Motor neuron (in vitro differentiated cells): ENCODE measurements at places on chromosomes 7 and 10. TPM values are rescaled to one million over a fixed set of nuclear protein-coding genes. Genes with fewer than 3 reads are reported as not detected.

DNA sequence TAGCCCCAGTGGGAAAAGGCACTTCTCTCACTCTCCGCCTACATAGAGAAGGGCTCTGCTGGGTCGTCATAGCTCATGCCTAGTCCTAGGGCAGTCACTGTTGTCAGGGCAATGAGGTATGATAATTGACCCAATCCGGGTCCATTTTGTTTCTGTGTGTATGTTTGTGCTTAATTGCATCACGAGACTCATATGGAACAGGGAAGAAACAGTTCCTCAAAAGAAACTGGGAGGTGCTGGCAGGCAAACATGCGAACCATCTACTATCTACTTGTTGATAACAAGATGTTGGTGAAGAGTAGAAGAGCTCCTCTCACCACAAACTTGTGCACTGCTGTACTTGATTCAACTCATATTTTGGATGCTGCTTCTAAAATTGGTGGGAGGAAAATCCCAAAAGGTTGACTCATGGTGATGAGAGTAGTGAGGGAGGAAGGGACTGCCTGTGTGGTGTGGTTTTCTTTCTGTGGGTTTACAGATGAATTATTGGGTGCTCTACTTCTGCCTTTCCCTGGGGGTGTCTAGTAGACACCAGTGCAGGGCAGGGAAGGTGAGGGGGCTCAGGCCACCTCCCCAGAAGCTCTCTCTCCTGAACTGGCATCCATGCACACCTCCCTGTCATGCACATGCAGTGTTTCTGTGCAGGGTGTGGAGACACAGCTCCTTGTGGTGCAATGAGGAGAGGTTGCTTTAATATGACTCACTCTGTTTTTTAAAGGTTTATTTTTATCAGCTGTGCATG lies 29.4 kb downstream of the LSMEM1 start:
- ATAC-seq = peak; percentile 76

DNA sequence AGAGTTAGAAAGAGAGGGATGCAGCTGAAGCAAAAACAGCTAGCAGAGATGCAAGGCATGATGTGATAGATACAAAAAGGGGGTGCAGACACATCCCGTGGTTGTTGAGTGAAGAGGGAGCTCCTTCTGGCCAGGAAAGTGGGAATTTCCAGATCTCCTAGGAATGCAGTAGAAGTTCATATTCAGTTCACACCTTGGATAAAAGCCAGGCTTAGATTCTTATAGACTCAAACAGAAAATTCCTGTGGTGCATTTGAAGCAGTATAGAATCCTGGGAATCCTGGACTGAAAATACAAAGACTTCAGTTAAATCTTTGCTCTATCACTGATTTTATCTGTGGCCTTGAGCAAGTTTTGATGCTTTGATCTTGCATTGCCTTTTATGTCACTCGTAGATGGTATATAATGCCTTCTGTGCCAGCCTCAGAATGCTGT lies 33.9 kb downstream of the SGPL1 start:
- no peak for ATAC-seq

- ATAC-seq = no peak
Observed at GRCh38 chr7:157434701-157435100, 97.9 kb downstream of the DNAJB6 start.

DNA sequence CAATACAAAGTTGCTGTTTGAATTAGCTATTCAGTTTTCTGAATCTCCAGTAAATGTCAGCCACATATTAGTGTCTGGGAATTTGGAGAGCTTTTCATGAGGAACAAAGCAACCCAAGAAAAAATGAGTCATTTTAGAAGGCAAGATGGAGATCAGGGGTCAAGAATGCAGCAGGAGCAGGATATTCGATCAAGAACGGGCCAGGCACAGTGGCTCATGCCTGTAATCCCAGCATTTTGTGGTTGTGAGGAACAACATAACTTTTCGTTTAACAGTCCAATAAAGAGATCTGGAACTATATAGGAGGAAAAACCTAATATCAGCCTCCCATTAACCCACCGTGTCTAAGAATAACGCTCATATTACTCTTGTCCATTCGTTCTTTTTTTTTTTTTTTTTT lies 600.5 kb downstream of the MAGI2 start:
- ATAC-seq = no peak

DNA sequence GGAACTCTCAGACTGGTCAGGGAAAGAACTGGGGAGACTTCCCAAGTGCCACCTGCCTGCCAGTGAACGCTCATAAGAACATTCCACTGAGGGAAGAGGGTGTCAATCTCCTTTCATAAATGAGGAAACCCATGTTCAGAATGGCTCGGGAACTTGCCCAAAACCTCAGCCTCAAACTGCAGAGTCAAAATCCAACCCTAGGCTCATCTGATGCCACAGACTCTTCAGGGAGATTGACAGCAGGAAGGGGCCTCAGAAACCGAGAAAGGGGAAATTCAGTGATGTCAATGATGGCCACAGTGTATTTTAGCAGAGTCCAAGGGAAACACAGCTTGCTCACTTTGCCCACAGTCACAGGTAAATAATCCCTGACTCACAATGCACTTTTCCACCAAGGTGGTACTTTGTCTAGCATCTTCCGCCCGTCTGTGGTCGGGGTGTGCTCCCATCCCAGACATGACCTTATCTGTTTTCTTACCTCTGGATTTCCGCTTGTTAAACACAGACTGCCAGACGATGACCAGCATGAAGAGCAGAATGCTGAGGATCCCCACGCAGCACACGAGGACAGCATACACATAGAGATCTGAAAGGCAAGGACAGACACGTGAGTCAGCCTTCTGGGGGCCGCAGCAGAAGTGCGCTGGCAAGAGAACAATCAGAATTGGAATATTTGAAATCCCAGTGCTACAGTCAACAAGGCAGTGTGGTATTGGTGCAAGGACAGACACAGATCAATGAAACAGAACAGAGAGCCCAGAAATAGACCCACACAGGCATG lies 38.4 kb downstream of the VSTM4 start:
- peak; percentile 67 for ATAC-seq

GRCh38 chr7:42694894-42695507 lies 216.9 kb downstream of the C7orf25 start:
- ATAC-seq = no peak

DNA sequence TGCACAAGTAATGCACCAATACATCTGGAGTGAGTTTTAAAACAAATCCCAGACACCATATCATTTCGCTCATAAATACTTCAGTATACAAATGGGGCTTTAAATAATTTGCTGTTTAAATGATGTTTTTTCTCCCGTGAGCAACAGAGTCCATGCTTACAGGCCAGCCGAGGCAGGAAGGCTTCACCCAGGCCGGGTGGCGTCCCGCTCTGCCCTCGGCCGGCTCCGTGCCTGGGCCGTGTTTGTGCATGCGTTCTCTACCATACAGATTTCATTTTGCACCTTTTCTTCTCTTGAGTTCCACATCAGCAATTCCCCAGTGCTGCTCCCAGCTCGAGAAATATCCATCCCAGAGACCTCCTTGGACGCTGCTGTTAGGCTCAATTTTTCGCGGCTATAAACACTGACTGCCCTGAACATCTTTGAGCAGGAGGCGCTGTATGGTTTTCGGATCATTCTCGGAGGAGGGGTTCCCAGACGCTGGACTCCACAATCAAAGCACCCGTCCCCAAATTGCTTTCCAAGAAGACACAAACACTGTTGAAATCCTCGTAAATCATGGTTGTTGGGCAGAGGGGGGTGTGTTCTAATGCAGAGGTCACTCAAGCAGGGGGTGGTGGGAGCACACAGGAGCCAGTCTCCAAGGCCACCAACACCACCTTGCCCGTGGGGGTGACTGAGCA lies 91.6 kb downstream of the MICALL2 start:
- no peak for ATAC-seq

DNA sequence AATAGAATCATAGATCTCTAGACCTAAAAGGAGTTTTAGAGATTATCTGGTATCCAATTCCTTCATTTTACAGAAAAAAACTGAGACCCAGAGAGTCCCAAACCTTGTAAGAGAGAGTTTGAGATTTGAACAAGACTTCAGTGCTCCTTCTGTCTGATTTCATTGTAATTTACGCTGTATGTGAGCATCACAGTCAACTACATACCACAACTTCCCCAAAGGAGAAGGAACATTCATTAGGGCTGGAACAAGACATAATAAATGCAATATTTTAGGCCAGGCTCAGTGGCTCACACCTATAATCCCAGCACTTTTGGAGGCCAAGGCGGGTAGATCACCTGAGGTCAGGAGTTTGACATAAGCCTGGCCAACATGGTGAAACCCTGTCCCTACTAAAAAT lies 17.3 kb upstream of the PRKAR2B start:
- no peak for ATAC-seq

DNA sequence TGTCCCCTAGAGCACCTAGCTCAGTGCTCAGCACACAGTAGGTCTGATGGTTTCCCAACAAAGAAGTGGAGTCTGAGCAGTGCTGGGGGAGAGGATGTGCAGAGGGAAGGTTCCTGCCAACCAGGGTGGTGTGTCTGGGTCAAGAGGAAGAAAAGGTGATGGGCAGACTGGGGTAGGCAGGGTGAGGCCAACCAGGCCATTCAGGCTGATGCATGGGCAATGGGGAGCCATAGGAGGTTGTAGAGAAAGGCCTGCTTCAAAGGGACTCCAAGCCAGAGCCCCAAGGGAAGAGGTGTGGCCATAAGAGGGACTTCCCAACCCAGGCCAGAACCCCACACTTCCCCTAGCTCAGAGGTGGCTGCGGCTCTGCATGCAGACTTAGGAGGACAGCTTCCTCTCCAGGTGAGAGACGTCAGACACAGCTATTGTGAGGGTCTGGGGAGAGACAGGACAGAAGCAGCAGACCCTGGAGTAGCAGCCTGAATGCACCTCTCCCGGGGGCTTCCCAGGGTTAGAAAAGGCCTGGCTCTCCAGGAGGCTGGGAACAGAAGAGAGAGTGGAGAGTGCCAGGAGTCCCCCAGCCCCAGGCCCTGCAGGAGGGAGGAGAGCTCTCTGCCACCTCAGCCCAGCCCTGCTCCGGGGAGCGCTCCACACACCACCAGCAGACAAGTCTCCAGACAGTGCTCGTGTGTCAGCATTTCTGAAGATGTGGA lies 87.4 kb upstream of the ZMIZ1 start:
- peak; percentile 17 for ATAC-seq

DNA sequence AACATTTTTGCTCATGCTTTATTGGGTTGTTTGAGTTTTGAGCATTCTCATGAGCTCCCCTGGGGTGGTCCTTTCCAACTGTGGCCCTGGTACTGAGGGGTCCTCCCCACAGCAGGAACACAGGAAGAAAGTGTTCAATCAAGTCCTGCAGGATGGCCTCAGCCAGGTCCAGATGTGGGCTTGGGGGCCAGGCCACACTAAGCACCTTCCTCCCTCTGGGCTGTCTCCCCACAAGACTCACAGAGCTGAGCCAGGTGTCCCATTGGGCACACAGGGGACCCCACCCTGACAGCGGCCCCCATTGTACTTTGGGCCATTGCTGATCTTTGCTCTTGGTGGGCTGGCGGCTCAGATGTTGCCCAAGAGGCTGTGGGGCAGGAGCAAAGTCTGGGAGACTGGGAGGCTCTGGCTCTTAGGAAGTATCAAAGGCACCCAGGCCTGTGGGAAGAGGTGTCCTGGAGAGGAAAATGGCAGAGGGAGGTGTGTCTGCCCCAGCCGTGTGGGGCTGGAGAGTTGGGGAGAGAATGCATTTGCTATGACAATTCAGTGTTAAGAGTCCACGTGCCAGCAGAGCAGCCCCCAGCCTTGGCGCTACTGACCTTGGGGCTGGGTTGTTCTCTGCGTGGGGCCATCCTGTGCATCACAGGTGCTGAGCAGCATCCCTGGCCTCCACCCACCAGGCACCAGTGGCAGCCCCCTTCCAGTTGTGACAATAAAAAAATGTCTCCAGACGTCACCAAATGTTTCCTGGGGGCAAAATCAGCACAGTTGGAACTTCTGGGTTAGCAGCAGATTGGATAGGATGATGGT lies 17.8 kb downstream of the SCART1 start:
- ATAC-seq = no peak

- peak; percentile 13 for ATAC-seq
Observed at GRCh38 chr10:79380946-79381721, 33.9 kb downstream of the PPIF start.

DNA sequence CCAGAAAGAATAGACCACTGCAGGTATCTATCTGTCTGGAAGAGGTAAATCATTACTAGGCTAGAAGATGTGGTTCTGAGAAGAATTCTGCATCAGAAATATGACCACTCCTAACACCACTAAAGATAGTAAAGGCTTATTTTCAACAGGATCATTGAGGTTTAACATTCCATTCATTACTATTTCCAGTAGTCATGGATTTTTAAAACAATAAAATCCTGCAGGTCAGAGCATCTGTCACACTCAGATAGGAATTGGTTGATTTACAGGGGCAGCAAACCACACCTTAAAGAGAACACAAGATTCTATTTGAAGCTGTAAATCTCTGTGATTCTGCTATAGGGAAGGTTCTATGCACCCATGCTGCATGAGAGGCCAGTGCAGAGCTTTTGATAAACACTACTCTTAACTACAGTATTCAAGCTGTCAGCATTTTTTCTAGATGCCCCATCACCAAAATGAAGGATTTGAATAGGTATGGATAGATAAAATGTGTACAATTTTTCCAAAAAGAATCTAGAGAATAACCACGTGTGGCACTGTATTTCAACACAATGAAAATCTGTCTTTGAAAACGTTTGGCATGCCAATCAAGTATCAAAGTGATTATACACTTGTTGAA lies 14.6 kb downstream of the LRRC17 start:
- ATAC-seq = no peak

DNA sequence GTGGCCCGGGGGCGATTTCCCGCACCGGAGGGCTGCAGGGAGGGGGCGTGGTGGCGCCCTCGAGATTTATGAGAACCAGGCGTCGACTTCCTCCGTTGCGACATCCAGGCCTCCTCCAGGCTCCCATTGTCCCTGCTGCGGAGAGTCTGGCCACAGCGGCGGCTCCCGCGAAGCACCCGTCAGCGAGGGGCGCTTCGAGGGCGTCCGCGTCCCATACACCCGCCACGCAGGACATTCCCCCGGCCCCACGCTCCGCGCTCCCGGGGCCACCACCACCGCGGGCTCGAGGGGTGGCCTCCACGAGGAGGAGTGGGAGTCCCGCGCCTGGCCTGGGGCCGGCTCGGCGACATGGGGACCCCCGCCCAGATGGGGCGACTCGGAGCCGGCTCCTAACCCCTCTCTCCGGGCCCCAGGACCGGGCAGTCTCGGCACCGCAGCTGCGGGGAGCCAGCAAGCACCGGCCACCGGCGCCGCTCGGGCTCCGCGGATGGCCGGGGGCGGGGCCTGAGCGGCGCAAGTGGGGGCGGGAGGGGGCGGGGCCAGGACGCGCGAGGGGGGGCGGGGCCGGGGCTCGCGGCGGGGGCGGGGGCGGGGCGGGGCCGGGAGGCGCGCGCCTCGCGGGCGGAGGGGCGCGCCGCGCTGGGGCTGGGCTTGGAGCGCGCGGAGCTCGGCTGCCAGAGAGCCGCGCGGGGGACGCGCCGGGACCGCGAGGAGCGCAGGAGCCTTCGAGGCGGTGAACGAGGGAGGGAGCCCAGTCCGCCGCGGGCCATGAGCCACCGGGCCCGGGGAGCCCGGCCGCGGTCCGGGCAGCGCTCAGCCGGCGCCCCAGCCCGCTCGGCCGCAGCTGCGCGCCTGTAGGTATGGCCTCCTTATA lies at the start of gene SH2B2:
Gene SH2B2, plus strand, starts transcription at position 632 of the 874 bp plus-strand sequence. CDS start 13,683 bp downstream, outside the sequence.
- ATAC-seq = peak; percentile 69

- peak; percentile 50 for ATAC-seq
Observed at GRCh38 chr10:6840201-6840691, 260.2 kb upstream of the PRKCQ start.

GRCh38 chr7:132035517-132036362 lies 479.3 kb upstream of the PODXL start:
- ATAC-seq = no peak

Gene OPN1SW
- total RNA-seq = not detected in 2 replicates

Gene GGCT
- total RNA-seq = 62.6 and 62.7 TPM in 2 replicates

Gene PTPRN2
- total RNA-seq = 0.27 and 0.42 TPM in 2 replicates

Gene GRID2IP
- not detected in 2 replicates for total RNA-seq

Gene FAM180A
- 0.16 and 0.38 TPM in 2 replicates for total RNA-seq

Gene HECW1
- 10.4 and 11.8 TPM in 2 replicates for total RNA-seq

Gene C10orf53
- total RNA-seq = 1.5 TPM in 1 of 2 replicates, not detected in the other

Gene IL2RA
- total RNA-seq = 0.09 and 0.16 TPM in 2 replicates
